DMS 273 treated with DMSO at 0.1 percent for 48 hours (cell line): ENCODE measurements at places on chromosomes 12 and 14.

GRCh38 chr12:14577344-14577743 lies 9.7 kb upstream of the PLBD1 start:
- DNase-seq: no peak

GRCh38 chr12:75404231-75404630 lies 13.3 kb downstream of the GLIPR1L2 start:
- no peak for DNase-seq

GRCh38 chr14:96735526-96735925 lies 61.7 kb upstream of the VRK1 start:
- peak; percentile 16 for DNase-seq

DNA sequence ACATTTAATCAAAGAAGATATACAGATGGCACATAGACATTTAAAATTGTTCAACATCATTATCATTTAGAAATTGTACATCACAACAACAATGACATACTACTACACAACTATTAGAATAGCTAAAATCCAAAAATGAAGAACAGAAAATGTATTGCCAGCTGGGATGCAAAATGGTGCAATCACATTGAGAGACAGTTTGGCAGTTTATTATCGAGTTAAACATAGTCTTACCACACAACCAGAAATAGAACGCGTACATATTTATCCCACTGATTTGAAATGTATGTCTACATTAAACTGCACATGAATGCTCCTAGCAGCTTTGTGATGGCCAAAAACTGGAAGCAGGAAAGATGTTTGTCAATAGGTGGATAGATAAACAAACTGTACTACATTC lies 791.5 kb upstream of the MGAT4C start:
- DNase-seq: no peak

DNA sequence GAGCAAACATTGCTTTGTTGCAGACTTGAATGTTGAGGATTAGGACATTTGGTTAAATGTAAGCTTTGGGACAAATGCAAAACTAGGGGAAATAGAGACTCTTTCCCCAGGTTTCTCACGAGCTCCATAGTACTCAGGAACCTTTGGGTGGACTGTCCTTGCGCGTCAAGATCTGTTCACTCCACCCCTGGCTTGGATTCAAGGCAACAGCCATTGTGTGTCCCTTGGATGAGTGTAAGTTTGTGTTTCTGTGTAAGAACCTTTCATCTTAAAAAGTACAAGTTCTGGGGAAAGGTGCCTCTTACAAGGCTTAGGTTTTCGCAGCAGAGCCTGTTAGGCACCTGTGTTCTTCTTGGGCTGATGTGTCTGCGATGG lies 3.7 kb downstream of the SUSD6 start:
- no peak for DNase-seq

GRCh38 chr14:103898204-103898603 lies 30.1 kb upstream of the TDRD9 start:
- DNase-seq: no peak

- DNase-seq: no peak
These were observed 50.3 kb downstream of the TSHR start for GRCh38 chr14:81005540-81006228.

GRCh38 chr12:120592121-120593049 lies 11.2 kb upstream of the POP5 start:
- no peak for DNase-seq

- no peak for DNase-seq
These were observed 715 bp downstream of the CACNB3 start for GRCh38 chr12:48818831-48819590.

DNA sequence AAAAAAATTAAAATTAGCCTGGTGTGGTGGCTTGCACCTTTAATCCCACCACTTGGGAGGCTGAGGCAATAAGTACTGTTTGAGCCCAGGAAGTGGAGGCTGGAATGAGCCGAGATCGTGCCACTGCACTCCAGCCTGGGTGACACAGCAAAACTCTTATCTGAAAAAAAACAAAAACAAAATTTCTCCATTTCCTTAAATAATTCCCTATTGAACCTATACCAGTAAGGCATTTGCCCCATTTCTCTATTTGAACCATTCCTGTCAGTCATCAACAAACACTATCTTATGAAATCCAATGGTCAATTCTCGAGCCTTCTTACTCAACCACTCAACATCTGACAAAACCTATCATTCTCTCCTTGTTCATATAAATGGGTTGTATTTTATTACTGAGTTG lies 14.7 kb downstream of the SLC2A14 start:
- DNase-seq: no peak

DNA sequence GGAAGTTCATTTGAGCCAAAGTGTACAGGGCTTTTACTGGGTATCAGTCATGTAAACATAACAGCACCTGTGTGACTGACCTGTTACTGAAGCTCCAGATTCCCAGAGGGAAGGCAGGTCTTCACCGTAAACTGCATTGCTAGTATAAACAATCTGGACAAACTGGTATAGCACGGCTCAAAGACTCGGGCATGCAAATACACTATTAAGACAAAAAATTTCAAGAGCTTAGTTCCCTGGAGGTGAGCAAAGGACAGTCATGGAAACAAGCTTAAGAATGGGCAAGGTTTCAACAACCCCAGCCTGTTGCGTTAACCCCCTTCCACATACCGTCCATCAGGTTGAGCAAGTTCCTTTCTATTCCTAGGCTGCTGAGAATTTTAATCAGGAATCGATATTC lies 9.4 kb downstream of the PARP11 start:
- no peak for DNase-seq

DNA sequence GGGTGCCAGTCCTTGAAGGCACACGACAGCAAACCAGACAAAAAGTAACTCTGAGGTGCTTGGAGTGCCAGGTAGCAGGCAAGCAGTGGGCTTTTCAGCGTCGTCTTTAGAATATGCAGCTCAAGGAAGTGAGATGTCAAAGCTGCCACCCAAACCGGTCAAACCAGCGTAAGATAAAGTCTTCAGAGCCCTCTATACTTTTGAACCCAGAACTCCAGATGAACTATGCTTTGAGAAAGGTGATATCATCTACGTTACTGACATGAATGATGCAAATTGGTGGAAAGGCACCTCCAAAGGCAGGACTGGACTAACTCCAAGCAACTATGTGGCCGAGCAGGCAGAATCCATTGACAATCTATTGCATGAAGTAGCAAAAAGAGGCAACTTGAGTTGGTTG lies 95.9 kb downstream of the TBX3 start:
- DNase-seq: no peak

- DNase-seq: no peak
These were observed 86.2 kb downstream of the IGF1 start for GRCh38 chr12:102394200-102394599.

GRCh38 chr14:44763356-44763755 lies 198.4 kb downstream of the KLHL28 start:
- DNase-seq: no peak

DNA sequence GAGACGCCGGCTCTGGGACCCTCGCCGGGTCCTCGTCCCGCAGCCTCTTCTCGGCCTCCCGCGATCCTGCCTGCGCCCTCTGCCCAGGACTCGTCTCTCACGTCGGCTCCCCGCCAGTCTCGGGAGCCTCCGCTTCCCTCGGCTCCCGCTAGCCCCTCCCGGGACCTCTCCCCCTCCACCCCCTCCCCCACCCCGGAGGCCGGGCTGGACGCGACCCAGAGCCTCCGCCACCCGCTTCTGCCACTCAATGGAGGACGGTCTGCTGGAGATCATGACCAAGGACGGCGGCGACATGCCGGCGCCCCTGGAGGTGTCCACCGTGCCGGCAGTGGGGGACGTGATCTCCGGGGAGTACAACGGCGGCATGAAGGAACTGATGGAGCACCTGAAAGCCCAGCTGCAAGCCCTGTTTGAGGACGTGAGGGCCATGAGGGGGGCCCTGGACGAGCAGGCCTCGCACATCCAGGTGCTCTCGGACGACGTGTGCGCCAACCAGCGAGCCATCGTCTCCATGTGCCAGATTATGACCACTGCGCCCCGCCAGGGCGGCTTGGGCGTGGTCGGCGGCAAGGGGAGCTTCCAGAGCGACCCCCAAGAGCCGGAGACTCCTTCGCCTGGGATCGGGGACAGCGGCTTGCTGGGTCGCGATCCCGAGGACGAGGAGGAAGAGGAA lies 568 bp downstream of the CCDC184 start:
- DNase-seq: no peak

GRCh38 chr14:104582005-104582404 lies 2.4 kb downstream of the C14orf180 start:
- DNase-seq: peak; percentile 21

GRCh38 chr12:25034676-25035075 lies 85.8 kb upstream of the BCAT1 start:
- no peak for DNase-seq

GRCh38 chr12:6553051-6553868 lies 2.6 kb downstream of the IFFO1 start:
- no peak for DNase-seq

DNA sequence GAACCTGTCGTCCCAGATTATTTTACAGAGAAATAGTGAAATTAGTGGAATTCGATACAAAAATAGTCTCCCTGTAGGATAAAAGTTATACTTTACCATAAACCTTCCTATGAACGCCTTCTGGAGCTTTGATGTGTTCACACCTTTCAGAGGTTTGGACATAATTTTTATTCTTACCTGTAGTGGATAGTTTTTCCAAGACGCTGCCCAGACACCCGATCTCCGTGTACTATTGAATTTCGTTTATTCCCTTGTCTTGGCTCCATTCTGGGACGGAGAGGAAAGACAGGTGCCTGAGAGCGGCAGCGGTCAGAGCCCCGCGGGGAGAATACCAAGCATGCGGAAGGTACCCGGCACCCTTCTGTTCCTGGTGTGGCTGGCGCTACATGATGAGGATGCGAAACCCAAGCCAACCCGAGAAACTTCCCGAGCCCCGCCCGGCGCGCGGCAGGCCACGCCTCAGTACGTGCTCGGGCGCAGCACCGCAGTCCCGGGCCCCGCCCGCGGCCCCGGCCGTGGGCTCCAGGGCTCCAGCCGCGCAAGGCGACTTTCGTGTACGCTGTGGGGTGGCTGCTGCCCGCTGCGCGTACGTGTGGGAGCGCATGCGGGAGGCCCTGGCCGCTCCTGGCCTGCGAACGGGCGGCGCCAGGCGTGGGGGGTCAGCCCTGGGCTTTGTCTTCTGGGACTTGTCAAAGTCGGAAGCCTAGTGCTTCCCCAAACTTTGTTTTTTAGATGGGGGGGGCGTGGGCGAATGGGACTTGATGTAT lies 11.3 kb upstream of the SNAPC1 start:
- no peak for DNase-seq

DNA sequence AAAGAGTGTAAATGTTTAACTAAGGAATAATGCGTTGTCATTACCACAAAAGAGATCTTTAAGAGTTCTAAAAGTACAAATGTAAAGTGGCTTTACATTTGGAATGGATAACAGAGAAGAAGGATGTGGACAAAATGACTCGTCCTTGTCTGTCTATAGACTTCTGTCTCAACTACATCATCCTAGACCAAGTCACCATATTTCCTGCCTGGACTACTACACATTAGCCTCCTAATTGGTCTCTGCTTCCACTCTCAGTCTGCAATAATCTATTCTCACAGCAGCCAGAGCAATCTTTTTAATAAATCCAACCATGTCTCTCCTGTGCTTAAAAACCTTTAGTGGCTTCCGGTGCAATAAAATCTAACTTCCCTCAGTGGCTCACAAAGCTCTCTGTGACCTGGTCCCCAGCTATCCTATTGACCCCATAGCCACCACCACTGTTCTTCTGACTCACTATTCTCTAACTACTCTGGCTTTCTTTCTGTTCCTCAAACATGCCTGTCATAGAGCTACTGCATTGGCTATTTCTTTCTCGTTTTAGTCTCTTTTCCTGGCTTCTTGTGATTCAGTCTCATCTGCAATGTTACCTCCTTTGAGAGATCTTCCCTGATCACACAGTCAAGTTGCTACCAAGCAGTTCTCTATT lies 91.1 kb downstream of the MYF5 start:
- DNase-seq: no peak
